Activated T-helper 1 cell treated with anti-CD3 and anti-CD28 coated beads, Interleukin-12 subunit alpha, Interleukin-12 subunit beta, Interleukin-2, Interleukin-4 antibody, amounts not matched to agents 30 ng/mL and 10 ng/mL and 1 ng/mL, durations not matched to agents 14 hours and 24 hours and 36 hours (primary cell): ENCODE measurements at places on chromosomes 7 and 10. TPM values are rescaled to one million over a fixed set of nuclear protein-coding genes. Genes with fewer than 3 reads are reported as not detected.

NEUROG3 gene
- not detected in 2 replicates for total RNA-seq

DBNL gene
- 140 TPM in 2 replicates for total RNA-seq

GRCh38 chr10:97001183-97001991 lies 169.3 kb downstream of the LCOR start:
- no peak for DNase-seq

- no peak for DNase-seq
These were observed 38.1 kb downstream of the SLC35B4 start for GRCh38 chr7:134278502-134279153.

GRCh38 chr10:112807013-112807412 lies 143.0 kb upstream of the TCF7L2 start:
- DNase-seq, result no peak
